ENCODE measurements at places on chromosomes 6 and 20.
A peak's percentile ranks its signal among the peaks of the same experiment; 100 is the strongest.

DNA sequence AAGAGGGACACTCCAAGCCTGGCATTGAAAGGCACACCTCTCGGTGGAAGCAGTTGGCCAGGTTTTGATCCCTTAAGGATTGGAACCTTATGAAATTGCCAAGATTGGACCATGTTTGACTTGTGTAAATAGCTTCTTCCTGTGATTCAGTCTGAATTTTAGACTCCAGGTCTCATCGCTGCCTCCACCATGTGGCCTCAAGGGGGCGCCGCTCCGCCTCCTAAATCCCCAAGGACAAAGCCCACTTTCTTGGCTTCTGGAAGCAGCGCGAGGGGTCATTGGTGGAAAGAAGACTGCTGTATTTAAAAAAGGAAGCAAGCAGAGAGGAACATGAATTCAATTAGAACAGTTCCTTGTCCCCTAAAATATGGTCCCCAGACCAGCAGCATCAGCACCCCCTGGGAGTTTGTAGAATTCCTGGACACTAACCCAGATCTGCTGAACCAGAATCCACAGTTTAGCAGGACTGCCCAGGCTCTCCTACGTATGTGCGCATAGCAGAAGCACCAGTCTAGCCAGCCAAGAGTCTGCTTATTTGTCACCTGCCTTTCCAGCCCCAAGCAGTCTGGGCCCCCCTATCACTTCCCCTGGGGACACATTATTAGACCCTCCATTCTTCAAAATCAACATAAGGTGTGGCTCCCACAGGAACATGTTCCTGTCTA is 108.5 kb downstream of the LY86 start:
- DNase-seq = peak; percentile 17

GRCh38 chr20:44215125-44215524 is 4.6 kb upstream of the OSER1 start:
- DNase-seq = peak; percentile 37

DNA sequence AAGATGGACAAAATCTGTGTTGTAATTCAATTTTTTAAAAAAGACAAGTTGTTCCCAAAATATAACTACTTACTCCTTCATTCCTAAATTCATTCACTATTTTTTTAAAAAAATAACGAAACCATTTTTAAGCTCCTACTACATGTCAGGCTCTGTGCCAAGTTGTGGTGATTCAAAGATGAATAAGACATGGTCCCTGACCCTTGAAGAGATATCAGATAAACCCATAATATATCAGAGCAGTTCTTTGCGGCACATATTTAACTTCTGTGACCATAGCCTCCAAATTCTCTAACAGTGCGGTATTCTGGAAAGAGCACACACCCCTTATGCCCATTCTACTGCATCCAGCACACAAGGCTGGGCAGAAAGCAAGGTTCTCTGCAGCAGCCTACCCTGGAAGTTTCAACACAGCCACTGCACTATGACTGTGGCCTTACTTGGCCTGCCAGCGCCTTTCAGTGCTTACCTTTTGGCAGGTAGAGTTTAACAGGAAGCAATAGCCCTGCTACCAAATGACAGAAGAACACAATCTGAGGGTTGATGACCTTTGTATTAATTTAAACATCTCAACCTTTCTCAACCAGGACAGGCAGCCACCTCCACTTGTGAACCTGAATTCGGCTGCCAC is 406.5 kb downstream of the BTBD9 start:
- no peak for DNase-seq

GRCh38 chr6:74605922-74606581 is 599.8 kb downstream of the COL12A1 start:
- no peak for DNase-seq

- DNase-seq = no peak
Measured at GRCh38 chr6:113178349-113178748, 678.8 kb upstream of the MARCKS start.

DNA sequence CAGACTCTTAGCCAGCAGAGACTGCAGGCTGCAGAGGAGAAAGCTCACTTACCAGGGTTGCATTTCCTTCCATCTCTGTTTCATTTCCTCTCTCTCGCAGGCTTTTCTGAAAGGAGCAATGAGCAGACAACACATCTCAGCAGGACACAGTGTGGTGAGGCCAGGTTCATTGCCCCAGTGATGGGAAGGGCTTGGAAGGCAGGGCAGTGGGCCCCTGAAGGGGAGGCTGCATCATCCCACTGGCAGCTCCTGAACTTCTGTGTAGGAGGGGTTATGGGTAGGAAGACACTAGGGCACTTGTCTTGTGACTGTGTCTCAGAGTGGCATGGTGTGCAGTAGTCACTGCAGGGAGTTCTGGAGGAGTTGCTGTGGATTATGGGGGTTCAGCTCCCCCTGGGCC is 246.8 kb downstream of the QKI start:
- DNase-seq = no peak

Measured in NCI-H446 treated with DMSO at 0.1 percent for 48 hours (cell line).